ENCODE measurements at places on chromosomes 6 and 20.

GRCh38 chr6:23533944-23534343 lies 592.1 kb upstream of the NRSN1 start:
- DNase-seq = no peak

DNA sequence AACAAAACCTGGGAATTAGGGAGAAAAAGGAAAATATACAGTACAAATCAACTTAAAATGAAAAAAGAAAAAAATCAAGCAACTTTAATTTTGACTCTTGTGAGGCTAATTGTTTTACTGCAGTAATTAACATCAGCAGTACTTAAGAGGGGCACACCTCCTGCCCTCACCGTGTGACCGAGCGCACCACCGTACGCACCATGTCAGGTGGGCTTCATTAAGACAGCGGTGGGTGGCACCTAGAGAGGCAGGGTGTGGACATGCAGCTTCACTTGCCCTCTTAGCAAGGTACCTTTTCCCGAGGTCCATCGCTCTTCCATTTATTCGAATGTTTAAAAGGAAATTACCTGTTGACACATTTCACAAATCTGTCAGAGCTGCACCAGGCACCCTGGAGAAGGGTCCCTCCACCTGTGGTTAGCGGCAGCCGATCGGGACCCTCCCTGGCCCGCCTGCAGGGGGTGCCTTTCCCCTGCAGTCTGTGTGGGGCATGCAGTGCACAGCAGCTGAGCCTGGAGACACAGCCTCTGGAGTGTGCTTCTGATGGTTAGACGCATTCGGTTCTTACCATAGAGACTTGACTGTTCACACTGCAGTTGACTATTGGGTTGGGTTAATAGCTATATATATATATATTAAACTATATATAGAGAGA lies 184.1 kb downstream of the TMEM242 start:
- DNase-seq = no peak

DNA sequence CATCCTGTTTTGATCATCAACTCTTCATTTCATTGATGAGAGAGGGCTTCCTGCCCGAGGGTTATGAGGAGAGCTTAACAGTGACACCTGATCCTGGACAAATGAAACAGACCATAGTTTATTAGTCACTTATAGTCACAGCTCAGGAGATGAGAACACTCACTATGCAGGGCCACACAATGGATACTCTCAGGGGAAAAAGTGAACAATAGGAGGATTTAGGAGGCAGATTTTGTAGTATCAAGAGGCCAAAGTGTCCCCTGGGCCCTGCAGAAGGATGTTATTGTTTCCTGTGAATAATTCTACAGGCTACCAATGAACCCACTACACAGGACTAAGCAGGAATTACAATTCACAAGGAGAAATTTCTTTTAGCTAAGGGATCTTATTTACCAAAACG lies 772.8 kb upstream of the MAN1A1 start:
- no peak for DNase-seq

GRCh38 chr20:61575151-61575937 lies 323.3 kb downstream of the CDH4 start:
- DNase-seq = peak; percentile 48

DNA sequence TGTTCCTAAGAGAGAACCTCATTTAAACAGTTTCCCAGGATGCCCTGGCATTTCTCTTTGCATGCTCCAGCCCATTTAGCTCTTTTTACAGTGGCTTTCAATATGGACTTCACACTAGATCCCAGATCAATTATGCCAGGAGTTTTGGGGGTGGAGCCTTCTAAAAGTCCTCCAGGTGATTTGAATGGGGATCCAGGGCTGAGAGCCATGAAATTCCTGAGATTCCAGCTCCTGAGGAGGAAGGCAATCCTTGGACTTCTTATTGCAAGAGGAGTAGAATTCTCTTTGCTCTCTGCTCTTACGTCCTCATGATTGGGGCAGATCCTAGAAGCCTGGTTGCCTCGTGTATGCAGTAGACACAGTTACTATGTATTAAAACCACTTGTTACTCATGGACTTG lies 184.2 kb downstream of the DHX35 start:
- DNase-seq = no peak

- DNase-seq = no peak
Measured at GRCh38 chr20:6055161-6055783, 1.4 kb upstream of the LRRN4 start.

DNA sequence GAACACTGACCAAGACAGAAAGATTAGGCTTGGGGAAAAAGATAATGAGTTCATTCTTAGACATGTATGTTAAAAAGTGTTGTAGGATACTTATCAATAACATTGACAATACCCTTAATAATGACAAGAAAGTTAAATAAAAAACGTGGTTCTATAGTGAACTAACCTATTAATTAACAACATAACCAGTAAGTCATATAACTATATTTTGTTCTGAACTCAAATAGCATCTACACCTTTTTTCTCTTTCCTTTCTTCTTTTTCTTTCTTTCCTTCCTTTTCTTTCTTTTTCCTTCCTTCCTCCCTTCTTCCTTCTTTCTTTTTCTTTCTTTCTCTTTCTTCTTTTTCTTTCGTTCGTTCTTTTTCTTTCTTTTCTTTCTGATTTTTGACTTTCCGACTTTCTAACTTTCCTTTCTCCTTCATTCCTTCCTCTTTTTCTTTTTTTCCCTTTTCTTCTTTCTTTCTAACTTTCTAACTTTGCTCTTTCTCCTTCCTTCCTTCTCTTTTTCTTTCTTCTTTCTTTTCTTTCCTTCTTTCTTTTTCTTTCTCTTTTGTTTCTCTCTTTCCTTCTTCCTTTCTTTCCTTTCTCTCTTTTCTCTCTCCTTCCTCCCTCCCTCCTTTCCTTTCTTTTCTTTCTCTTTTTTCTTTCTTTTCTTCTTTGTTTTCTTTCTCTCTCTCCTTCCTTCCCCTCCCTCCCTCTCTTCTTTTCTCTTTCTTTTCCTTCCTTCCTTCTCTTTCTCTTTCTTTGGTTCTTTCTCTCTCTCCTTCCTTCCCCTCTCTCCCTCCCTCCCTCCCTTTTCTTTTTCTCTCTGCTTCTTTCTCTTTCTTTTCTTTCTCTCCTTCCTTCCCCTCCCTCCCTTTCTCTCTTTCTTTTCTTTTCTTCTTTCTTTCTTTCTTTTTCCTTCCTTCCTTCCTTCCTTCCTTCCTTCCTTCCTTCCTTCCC lies 24.6 kb downstream of the PRSS35 start:
- DNase-seq = no peak

DNA sequence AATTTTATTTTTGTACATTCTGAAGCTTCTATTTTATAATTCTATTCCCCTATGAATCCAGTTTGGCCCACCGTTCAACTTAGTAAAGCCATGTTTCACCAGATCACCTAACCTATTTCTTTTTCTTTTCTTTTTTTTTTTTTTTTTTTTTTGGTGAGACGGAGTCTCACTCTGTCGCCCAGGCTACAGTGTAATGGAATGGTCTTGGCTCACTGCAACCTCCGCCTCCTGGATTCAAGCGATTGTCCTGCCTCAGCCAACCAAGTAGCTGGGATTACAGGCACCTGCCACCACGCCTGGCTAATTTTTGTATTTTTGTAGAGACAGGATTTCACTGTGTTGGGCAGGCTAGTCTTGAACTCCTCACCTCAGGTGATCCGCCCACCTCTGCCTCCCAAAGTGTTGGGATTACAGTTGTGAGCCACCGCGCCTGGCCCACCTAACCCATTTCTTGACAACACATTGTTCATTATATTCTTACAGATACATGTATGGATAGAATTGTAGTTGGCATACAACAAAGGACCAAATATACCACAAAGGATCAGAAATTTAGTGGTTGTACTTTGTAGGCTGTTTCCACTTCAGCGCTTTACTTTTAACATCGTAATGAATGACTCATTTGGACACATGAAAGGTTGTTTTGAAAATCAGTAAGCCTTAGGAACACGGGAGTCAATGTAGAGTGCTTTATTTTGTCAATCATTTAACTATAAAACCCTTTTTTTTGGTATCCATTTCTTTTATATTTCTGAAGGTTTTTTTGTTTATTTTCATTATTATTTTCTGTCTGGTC lies 63.2 kb downstream of the GJA1 start:
- no peak for DNase-seq

DNA sequence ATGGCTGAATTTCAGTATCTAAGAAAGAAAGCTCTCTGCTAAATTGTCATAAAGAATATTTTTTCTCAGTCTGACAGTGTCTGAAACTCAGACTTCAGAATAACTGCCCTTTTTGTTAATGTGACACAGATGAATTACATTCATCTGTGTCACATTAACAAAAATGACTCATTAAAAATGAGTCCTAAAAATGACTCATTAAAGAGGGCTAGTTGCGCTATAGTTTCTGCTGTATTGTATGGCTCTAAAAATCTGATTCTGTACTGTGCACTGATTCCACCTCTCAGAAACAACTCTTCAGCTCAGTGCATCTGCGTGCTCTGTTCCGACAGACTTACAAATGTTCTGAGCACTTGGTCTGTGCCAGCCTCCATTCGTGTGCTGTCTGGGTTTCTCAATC lies 15.0 kb downstream of the RNF114 start:
- peak; percentile 63 for DNase-seq

DNA sequence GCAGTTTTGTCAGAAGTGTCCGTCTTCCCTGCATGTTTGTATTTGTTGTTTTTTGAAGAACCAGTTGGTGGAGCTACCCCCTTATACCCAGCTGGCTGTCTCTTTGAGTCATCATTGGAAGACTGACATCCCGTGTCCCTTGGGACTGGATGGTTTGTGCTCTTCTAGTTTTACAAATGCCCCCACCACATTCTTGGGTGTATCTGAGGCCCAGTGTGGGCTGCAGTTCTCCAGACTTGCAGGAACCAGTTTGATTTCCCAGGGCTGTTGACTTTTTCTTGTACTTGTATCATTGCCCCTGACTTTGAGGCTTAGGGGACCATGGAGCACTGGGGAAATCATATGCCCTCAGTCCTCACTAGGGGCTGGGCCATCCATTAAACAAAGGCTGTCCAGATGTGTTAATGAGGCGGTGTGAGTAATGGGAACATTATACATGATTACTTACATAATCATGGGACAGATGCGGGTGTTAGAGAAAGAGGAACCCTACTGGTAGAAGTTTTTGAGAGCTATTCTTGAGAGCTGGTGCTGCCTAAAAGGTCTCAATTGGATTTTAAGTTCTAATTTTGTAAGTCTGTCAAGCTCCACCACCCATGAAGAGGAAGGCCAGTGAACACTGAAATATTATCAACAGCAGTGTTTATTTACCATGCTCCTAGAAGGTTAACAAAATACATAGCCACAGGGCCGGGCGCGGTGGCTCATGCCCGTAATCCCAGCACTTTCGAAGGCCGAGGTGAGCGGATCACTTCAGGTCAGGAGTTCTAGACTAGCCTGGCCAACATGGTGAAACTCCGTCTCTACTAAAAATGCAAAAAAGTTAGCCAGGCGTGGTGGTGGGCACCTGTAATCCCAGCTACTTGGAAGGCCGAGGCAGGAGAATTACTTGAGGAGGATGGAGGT lies 8.5 kb downstream of the JARID2 start:
- DNase-seq = peak; percentile 41

- DNase-seq = no peak
Measured at GRCh38 chr20:51972056-51972455, 169.7 kb upstream of the SALL4 start.

GRCh38 chr6:143575440-143575839 lies 63.9 kb upstream of the FUCA2 start:
- DNase-seq = peak; percentile 82

GRCh38 chr6:34391786-34392496 lies 528 bp downstream of the NUDT3 start:
- peak; percentile 43 for DNase-seq

- no peak for DNase-seq
Measured at GRCh38 chr20:62952373-62952967, at the start of gene SLC17A9. TSS of gene SLC17A9 (plus strand) at chr20:62952709. CDS start at chr20:62952831, 122 bp downstream.

DNA sequence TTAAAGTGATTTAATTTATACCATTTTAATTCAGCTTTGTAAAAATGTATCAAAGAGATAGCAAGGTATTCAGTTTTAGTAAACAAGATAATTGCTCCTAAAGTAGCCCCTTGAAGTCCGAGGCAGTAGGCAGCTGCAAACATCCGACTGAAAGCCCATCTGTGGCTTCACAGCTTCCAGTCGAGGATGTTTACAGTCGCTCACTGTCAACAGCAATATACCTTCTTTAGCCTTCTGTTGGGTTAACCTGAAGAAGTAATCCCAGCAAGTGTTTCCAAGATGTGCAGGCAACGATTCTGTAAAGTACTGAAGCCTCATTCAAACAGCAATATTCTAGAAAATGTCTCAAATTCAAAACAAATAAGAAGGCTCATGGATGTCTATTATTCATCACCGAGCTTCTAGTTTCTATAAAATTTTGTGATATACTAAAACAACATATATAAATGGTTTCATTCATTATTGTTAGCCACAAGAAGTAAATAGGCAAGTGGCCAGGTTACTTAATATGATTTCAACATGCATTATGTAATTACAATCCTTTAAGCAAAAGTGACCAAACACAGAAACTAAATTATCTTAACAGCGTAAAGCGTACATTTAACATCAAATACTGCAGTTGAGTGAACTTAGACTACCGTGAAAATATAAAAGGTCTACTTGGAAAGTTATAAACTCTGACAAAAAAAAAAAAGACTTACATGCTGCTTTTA lies 115.0 kb downstream of the OGFRL1 start:
- DNase-seq = no peak
